ENCODE measurements at places on chromosomes 16 and 17. TPM values are rescaled to one million over a fixed set of nuclear protein-coding genes. Genes with fewer than 3 reads are reported as not detected.

KRT12 gene
- not detected for total RNA-seq

GCGR gene
- not detected for total RNA-seq

ITGB3 gene
- total RNA-seq: 138 TPM

IL4R gene
- total RNA-seq: 14.9 TPM

MAP2K6 gene
- 6.3 TPM for total RNA-seq

SLC12A3 gene
- total RNA-seq: not detected

CDH3 gene
- 0.06 TPM for total RNA-seq

LRRC75A gene
- 0.06 TPM for total RNA-seq

ITGB4 gene
- 8.1 TPM for total RNA-seq

TMEM94 gene
- total RNA-seq: 65.8 TPM

CSH2 gene
- not detected for total RNA-seq

METTL22 gene
- 30.7 TPM for total RNA-seq

HBA1 gene
- not detected for total RNA-seq

DYNC1LI2 gene
- total RNA-seq: 66.9 TPM

TLCD3A gene
- total RNA-seq: 25.7 TPM

ATP6V0A1 gene
- 42.0 TPM for total RNA-seq

ANKFY1 gene
- 30.2 TPM for total RNA-seq

BCAR1 gene
- 94.2 TPM for total RNA-seq

EPX gene
- not detected for total RNA-seq

SLC4A1 gene
- not detected for total RNA-seq

ZFPM1 gene
- total RNA-seq: 0.35 TPM

SLC5A10 gene
- not detected for total RNA-seq

PRAC2 gene
- not detected for total RNA-seq

HOXB6 gene
- total RNA-seq: 5.4 TPM

TPSB2 gene
- total RNA-seq: not detected

ZNF768 gene
- total RNA-seq: 99.4 TPM

KRT39 gene
- total RNA-seq: not detected

KCNG4 gene
- total RNA-seq: not detected

VAT1L gene
- not detected for total RNA-seq

AMFR gene
- total RNA-seq: 109 TPM

KRTAP4-6 gene
- not detected for total RNA-seq

METTL2A gene
- 16.3 TPM for total RNA-seq

P3H4 gene
- total RNA-seq: 200 TPM

TUFM gene
- 149 TPM for total RNA-seq

ASB16 gene
- not detected for total RNA-seq

CDH8 gene
- not detected for total RNA-seq

HEATR9 gene
- not detected for total RNA-seq

FCSK gene
- 32.7 TPM for total RNA-seq

CX3CL1 gene
- total RNA-seq: 59.5 TPM

PTX4 gene
- not detected for total RNA-seq

CCDC200 gene
- total RNA-seq: not detected
